ENCODE measurements at places on chromosomes 1 and 21. TPM values are rescaled to one million over a fixed set of nuclear protein-coding genes. Genes with fewer than 3 reads are reported as not detected.

The LCE1B gene
- total RNA-seq = not detected

The TMEM82 gene
- total RNA-seq = not detected

The TSPAN2 gene
- total RNA-seq = 12.2 TPM

The MFSD2A gene
- 0.22 TPM for total RNA-seq

The KRTAP13-2 gene
- total RNA-seq = not detected

The HCRTR1 gene
- 0.46 TPM for total RNA-seq

The MX2 gene
- total RNA-seq = 4.2 TPM

The KIF17 gene
- 5.2 TPM for total RNA-seq

The APOBEC4 gene
- total RNA-seq = not detected

The PTCH2 gene
- 0.30 TPM for total RNA-seq

The PRRX1 gene
- total RNA-seq = 35.8 TPM

The RNU1-4 gene
- 9,391 TPM for total RNA-seq

The TEX38 gene
- total RNA-seq = not detected

The LRRC71 gene
- total RNA-seq = not detected

The NR1I3 gene
- total RNA-seq = not detected

The RNU1-3 gene
- 9,391 TPM for total RNA-seq

The FASLG gene
- not detected for total RNA-seq

The S100A9 gene
- total RNA-seq = 111 TPM

The LCE1A gene
- not detected for total RNA-seq
